ENCODE measurements at places on chromosomes 3 and 15.

- peak; percentile 15 for DNase-seq
Observed at GRCh38 chr15:38320181-38320580, 67.5 kb downstream of the SPRED1 start.

DNA sequence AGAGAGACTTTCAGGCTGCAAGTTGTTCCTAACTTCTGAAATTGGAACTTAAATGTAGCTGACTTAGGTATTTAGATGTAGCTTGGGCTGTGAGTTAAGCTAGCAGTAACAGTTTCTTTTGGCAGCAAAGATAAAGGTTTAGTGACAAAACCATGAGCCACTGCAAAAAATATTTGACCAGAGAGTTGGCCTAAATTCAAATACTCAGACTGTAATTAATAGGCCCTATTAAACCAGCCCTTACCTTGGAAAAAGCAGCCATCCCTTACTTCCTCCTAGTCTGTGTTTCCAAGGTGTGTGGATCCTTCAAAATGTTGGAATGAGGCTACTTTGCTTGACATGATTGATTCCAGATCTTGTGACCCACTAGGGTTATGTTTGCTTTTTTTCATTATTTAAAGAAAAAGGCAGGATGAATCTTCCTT is 8.2 kb downstream of the TPM1 start:
- DNase-seq: no peak

DNA sequence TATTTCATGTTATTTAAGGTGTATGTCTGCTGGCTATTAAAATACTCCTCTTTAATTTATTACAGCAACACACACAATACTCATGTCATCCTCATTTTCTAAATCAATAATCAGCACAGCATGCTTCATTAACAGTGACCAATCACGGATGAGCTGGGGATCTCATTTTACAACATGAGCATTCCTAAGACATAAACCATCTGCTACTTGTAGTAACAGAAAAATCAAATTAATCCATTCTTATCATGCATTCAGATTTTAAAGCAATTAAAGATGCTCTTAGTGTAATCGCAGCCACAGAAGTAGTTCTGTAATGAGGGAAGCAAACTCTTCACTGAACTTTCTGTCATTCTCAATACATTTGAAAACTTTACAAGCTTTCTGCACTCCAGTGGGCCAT is 191.1 kb downstream of the TBC1D5 start:
- peak; percentile 7 for DNase-seq

- no peak for DNase-seq
Observed at GRCh38 chr15:63809452-63809851, 24.3 kb downstream of the HERC1 start.

GRCh38 chr3:142963516-142964448 is at the start of gene PAQR9:
PAQR9 (minus strand) TSS chr3:142963674; CDS start chr3:142963336, 338 bp downstream.
- no peak for DNase-seq

DNA sequence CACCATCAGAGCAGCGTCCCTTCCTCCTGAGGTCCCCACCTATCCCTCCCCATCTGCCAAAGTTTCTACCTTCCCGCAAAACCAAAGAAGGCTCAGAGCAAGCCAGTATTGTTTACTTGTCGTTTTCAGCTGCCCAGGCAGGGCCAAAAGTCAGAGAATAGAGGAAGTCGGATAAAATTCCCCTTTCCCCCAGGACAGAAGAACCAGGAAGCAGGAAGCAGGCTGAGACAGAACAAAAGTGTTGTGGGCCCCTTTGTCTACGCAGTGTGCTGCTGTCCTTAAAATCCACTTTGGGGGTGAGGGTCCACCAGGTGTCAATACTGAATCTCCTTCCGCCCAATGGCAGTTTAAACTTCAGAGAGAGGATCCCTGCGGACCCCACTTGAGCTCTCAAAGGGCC is 18.5 kb upstream of the RPL32 start:
- DNase-seq: no peak

GRCh38 chr3:186633481-186633880 is 6.7 kb upstream of the FETUB start:
- no peak for DNase-seq

GRCh38 chr3:66382142-66382541 is 118.7 kb downstream of the LRIG1 start:
- DNase-seq: no peak

DNA sequence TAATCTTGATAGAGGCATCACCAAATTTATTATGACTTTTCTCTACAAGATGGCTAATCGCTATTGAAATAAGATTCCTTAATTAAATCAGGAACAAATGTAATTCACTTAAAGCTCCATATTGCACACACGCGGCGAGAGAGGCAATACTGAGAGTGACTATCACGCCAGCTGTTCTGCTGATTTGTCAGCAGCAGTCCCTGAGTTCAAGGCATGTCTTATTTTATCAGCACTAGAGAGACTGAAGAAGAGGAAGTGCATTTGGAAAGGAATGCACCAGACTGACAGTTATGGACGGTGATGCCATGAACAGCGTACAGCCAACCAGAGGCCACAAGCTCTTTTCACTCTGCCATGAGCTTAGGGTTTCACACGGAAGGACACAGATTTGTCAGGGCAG is 83.6 kb upstream of the SLCO3A1 start:
- DNase-seq: no peak

DNA sequence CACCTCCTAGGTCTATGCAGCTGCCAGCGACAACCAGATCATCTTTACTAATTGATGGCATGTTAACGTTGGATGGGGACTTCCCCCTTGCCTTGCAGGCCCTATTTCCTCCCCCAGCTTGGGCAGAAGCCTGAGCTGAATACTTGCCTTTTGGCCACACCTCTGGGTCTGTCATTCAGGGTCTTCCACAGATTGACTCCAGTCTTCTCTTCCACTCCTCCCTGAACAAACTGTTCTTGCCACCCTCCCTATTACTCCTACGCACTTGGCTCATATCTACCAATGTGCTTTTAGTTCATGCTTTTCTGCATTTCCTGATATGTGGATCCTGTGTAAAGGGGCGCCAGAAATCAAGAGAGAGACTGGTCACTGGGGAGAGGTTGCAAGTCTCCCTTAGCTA is 73.5 kb downstream of the DNASE1L3 start:
- DNase-seq: no peak

DNA sequence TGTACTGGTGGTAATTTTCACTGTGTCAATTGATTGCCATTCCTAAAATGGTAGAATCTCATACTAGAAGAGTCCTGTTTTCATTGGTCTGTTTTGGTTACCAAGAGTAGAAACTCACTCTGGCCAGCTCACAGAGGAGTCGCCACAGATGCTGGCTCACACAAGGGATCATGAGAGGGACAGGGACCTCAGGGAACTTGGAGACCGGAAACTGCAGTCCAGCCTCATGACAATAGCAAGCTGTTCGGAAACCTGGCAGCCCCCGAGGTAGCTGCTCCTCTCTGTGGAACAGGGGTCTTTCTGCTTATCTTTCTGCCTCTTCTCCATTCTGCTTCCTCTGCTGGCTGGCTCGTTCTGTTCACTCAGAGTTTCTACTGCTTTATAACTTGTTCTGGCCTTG is 192.9 kb downstream of the PLCL2 start:
- no peak for DNase-seq

- DNase-seq: no peak
Observed at GRCh38 chr3:100696161-100696560, 13.1 kb upstream of the TFG start.

DNA sequence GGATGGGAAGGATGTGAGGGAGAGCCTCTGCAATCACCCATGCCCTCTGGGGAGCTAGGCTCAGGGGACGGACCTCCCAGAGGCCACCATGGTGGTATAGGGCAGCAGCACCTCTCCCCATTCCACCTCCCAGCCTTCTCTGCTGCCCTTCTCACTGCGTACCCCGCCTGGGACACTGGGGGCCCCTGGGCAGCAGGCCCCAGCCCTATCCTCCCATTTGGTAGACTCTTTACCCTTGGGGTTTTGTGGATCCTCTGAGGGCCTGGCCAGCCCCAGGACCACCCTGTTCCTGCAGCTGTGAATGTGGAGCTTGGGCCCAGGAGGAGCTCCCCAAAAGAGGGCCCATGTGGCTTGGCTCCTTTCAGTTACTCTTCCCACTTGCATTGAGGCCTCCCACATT is 131.9 kb downstream of the DNAJB8 start:
- DNase-seq: no peak

- no peak for DNase-seq
Observed at GRCh38 chr15:42594095-42594494, 18.7 kb downstream of the STARD9 start.

GRCh38 chr15:68797599-68798345 is 22.9 kb downstream of the ANP32A start:
- DNase-seq: no peak

DNA sequence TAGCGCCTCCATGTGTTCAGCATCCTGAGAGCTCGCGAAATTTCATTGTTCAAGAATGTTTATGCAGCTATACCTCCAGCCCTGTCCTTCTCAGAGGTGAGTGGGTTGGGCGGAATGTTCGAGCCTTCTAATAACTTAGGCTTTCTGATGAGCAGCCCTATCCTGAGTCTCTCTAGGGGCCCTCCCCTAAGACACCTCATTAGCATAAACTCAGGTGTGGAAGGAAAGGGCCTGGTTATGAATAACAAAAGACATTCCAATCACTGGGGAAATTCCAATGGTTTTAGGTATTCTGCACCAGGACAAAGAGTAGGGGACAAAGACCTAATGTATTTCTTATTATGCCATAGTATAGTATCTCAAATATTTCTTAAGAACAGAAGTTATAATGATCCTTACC is 138.1 kb upstream of the PDZRN3 start:
- DNase-seq: no peak

GRCh38 chr15:66761726-66762595 is 59.9 kb downstream of the SMAD6 start:
- DNase-seq: no peak

- no peak for DNase-seq
Observed at GRCh38 chr3:124802702-124803101, 72.5 kb downstream of the UMPS start.

DNA sequence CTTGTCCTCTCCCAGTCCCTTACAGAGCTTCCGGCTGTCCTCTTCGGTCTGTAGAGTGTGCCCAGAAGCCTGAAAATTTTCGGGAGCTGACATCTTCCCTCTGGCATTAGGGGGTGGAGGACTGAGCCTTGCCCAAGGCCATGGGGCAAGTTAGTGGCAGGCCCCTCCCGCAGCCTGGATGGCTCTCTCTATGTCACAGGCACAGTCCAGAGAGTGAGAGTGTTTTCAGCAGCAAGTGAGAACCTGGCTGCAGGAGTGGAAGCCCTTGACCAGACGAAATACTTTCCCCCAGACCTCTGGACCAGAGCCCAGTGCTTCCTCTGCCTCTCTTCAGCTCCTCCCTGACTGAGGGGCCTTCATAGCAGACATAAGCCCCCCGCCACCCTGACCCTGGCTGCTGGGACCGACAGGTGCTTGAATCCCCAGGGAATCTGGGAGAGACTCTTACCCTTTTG is 50.5 kb upstream of the SEC22A start:
- DNase-seq: no peak
